ENCODE measurements at places on chromosomes 3 and 15. TPM values are rescaled to one million over a fixed set of nuclear protein-coding genes. Genes with fewer than 3 reads are reported as not detected.

MEF2A gene
- total RNA-seq, result 55.9 TPM

DUOXA2 gene
- not detected for total RNA-seq

BNC1 gene
- total RNA-seq, result 0.91 TPM

RAD51 gene
- total RNA-seq, result 1.4 TPM

ATP13A4 gene
- 0.36 TPM for total RNA-seq

PP2D1 gene
- not detected for total RNA-seq

CCNB2 gene
- total RNA-seq, result 11.1 TPM

NR2E3 gene
- 0.20 TPM for total RNA-seq

MRPL47 gene
- 19.6 TPM for total RNA-seq

ZNF80 gene
- total RNA-seq, result not detected

CDV3 gene
- 174 TPM for total RNA-seq

CNTN4 gene
- total RNA-seq, result not detected

CHST2 gene
- 13.0 TPM for total RNA-seq

FAM107A gene
- total RNA-seq, result 0.07 TPM

TRIM42 gene
- not detected for total RNA-seq

TUSC7 gene
- total RNA-seq, result not detected

SLC4A7 gene
- 203 TPM for total RNA-seq

GOLGA6C gene
- total RNA-seq, result not detected

KCNH8 gene
- total RNA-seq, result not detected

PLOD2 gene
- total RNA-seq, result 819 TPM

GOLGA8T gene
- total RNA-seq, result 0.17 TPM

CHAC1 gene
- total RNA-seq, result 19.6 TPM

AQR gene
- total RNA-seq, result 19.9 TPM

TGFBR2 gene
- 233 TPM for total RNA-seq

FBXW12 gene
- not detected for total RNA-seq

LRRIQ4 gene
- total RNA-seq, result 0.07 TPM

SLC24A1 gene
- total RNA-seq, result 4.8 TPM

ULK3 gene
- total RNA-seq, result 28.5 TPM

Data from smooth muscle cell of the pulmonary artery (primary cell).